ENCODE measurements at places on chromosomes 1 and 21. TPM values are rescaled to one million over a fixed set of nuclear protein-coding genes. Genes with fewer than 3 reads are reported as not detected.
A peak's percentile ranks its signal among the peaks of the same experiment; 100 is the strongest.

Gene FMO4
- total RNA-seq = 7.3 TPM

Gene DMBX1
- total RNA-seq = not detected

DNA sequence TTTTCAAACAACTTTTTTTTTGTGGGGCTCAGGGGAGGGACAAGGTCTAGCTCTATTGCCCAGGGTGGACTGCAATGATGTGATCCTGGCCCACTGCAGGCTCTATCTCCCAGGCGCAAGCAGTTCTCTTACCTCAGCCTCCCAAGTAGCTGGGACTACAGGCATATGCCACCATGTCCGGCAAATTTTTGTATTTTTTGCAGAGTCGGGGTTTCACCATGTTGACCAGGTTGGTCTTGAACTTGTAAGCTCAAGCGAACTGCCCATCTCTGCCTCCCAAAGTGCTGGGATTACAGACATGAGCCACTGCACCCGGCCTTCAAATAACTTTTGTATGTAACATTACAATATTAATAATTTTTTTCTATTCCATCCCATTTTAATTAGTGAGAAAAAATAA, 33.0 kb downstream of the RAB3GAP2 start:
- H3K36me3 ChIP-seq = no peaks in the 10 kb centered on the region
- H3K4me3 ChIP-seq = no peak overlapping the region
- H3K4me1 ChIP-seq = no peaks in the 10 kb centered on the region
- DNase-seq = no peak
- H3K27ac ChIP-seq = no peak overlapping the region
- no peaks in the 10 kb centered on the region for H3K27me3 ChIP-seq

- no peak overlapping the region for H3K4me3 ChIP-seq
- no peaks in the 10 kb centered on the region for H3K4me1 ChIP-seq
- peak; percentile 98 for DNase-seq
- no peaks in the 10 kb centered on the region for H3K27me3 ChIP-seq
- H3K27ac ChIP-seq = no peak overlapping the region
Observed at GRCh38 chr21:15706696-15707095, 23.1 kb upstream of the USP25 start.

GRCh38 chr1:29626066-29626465, 389.7 kb downstream of the PTPRU start:
- no peaks in the 10 kb centered on the region for H3K36me3 ChIP-seq
- DNase-seq = no peak
- no peak overlapping the region for H3K27ac ChIP-seq
- no peaks in the 10 kb centered on the region for H3K27me3 ChIP-seq
- no peak overlapping the region for H3K4me3 ChIP-seq

- peaks cover 3% of the 10 kb centered on the region for H3K4me1 ChIP-seq
- peak; percentile 35 for DNase-seq
- H3K27ac ChIP-seq = no peak overlapping the region
- H3K27me3 ChIP-seq = no peaks in the 10 kb centered on the region
Observed at GRCh38 chr1:229579059-229579673, 20.7 kb upstream of the ABCB10 start.

DNA sequence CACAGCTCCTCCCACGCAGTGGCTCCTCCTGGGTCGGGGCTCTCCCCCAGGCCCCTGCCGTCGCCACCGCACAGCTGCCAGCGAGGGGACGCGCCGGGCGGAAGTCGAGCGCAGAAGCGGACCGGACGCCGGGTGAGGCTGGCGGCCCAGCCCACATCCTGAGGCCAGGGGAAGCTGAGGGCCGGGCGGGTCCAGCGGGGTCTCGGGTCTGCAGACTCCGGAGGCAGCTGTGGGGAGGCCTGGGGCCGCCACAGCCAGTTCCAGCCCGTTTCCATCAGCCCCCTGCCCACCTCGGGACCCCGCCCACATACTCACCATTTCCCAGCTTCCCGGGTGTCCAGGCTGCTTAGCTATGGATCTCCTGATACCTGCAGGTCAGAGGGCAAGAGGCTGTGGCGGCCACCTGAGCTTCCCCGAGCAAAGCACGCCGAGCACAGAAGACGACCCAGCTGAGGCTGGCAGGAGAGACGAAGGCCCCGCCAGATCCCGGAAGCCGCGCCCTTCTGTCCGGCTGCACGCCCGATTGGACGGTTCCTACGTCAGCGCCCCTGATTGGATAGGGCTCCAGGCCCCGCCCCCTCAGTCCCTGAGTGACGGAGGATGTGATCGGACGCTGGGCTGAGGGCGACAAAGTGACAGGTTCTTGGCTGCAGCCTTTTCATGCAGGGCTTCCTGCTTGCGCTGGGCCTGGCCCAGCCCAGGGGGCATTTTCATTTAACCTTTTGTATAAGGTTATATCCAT, 38.7 kb upstream of the ZNF124 start:
- H3K27ac ChIP-seq = peak overlapping the region; percentile 96
- peaks cover 2% of the 10 kb centered on the region for H3K36me3 ChIP-seq
- DNase-seq = peak; percentile 87
- H3K4me1 ChIP-seq = no peaks in the 10 kb centered on the region
- no peaks in the 10 kb centered on the region for H3K27me3 ChIP-seq

DNA sequence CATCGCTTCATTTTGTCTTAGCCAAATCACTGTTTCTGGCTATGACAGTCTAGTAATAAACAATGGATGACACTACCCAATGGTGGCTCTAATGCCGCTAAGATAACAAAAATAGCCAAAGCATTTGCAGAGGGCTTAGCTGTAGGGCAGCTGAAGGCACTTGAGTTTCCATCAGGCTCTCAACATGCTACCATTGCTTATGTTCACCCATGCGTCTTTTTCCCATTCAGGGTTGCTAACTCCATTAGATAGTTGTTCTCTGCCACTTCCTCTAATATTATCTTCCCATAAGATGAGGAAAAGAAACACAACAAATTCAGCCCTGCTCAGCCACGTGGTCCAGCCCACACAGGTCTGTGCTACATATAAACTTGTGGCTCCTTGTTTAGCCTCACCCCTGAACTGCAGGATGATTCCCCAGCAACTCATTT, 159.6 kb downstream of the TOMM20 start:
- H3K4me3 ChIP-seq = peak overlapping the region; percentile 38
- peaks cover 30% of the 10 kb centered on the region for H3K4me1 ChIP-seq
- peak overlapping the region; percentile 91 for H3K27ac ChIP-seq
- no peaks in the 10 kb centered on the region for H3K27me3 ChIP-seq
- DNase-seq = no peak

DNA sequence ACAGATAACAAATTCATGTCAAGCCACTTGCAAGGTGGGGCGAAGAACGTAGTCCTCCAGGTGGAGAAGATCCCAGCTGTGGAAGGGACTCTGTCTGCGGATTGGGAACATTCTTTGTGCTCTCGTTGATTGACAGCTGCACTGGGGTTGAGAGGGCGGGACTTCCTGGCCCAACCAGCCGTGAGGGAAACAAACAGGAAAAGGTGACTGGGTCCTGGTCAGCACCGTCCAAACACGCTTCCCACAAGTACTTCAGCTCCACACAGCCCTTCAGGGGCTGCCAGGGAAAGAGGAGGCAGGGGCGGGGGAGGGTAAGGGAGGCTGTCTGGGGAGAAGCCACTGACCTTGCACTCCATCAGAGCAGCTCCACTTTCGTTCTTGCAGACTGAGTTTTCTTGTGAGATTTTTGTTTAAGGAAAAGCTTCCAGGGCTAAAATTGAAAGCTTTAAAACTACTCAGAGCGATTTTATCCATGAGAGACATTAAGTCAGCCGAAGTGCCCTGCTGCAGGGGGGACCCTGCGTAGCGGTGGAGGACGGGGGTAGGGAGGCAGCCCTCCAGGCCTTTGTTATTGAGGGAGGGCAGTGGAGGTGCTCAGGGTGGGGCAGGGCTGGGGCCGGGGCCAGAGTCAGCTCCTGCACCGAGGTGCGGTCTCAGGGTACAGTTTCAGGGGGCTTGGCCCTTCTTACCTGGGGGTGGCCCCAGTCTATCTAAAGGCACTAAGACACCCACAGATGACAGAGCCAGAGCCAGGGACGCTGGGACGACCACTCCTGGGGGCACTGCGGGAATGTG, 21.6 kb upstream of the STUM start:
- DNase-seq = no peak
- H3K36me3 ChIP-seq = no peaks in the 10 kb centered on the region
- H3K4me3 ChIP-seq = no peak overlapping the region
- no peaks in the 10 kb centered on the region for H3K4me1 ChIP-seq
- H3K27me3 ChIP-seq = peaks cover 9% of the 10 kb centered on the region

- DNase-seq = peak; percentile 62
- no peak overlapping the region for H3K4me3 ChIP-seq
- no peaks in the 10 kb centered on the region for H3K27me3 ChIP-seq
Observed at GRCh38 chr21:31781737-31782136, 49.8 kb upstream of the SCAF4 start.

DNA sequence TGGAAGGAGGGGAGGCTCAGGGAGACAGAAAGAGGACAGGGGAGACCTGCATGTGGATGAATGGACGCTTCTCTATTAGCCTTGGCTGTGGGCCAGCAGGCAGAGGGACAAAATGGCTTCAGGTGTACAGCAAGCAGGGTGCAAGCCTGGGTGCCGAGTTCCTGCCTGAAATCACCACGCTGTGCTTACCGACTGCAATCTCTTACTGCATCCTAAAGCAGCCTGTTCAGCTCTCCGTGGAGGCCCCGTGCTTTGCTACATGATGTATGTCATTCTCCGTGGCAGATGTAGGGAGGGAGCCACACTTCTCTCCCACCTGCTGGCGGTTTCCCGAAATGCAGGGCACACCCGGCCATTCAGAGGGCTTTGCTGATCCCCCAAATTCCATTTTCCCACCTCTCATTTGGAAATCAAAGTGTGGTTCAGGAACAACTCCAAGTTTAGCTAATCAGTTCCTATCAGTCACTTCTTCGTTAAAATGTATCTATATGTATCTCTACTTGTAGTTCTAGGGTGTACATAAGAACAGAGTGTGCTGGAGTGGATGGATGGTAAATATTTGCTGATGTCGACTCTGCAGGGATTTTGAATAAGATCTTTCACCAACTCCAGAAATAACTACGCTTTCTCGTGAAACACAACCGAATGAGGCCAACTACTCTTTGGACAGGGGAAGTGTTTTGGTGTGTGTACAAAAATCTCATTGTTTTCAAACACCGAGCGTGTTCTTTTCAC, 122.3 kb upstream of the BACE2 start:
- DNase-seq = no peak
- H3K27me3 ChIP-seq = no peaks in the 10 kb centered on the region
- H3K36me3 ChIP-seq = no peaks in the 10 kb centered on the region
